ENCODE measurements at places on chromosomes 4 and X. TPM values are rescaled to one million over a fixed set of nuclear protein-coding genes. Genes with fewer than 3 reads are reported as not detected.

GRCh38 chr4:26485684-26486083 is 4.6 kb downstream of the CCKAR start:
- no peak for DNase-seq

GRCh38 chrX:68048774-68049173 is 384.5 kb downstream of the OPHN1 start:
- no peak for DNase-seq

DNA sequence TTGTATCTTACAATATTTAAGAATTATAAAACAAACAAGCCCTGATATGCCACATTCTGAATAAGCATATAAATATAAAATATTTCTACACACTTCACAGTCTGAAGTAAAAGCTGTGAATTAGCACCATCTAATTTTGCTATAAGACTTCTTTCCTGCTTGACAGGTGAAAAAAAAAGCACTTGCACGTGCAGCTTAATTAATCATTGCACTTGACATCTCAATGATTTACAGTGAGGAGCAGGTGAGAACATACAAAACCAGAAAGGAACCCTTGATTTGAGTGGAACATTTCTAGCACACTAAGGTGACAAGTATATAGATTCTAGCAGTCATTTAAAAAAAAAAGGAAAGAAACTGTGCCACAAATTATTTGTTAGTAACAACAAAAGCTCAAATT is 47.9 kb downstream of the CHIC2 start:
- no peak for DNase-seq

DNA sequence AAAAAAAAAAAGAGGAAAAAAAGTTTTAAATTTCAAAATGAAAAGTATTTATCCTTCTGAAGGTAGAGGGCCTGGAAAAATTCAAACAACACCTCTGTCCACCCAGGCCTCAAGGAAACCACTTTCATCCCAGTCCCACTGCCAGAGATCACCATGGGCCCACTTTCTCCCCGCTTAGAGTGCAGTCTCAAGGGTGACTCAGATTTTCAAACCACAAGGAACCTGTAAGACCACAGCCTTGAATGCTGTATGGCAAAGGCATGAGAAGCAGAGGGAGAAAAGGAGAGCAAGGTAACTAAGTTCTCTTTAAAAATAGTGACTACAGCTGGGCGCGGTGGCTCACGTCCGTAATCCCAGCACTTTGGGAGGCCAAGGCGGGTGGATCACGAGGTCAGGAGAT is 87.9 kb upstream of the PACRGL start:
- DNase-seq = no peak

DNA sequence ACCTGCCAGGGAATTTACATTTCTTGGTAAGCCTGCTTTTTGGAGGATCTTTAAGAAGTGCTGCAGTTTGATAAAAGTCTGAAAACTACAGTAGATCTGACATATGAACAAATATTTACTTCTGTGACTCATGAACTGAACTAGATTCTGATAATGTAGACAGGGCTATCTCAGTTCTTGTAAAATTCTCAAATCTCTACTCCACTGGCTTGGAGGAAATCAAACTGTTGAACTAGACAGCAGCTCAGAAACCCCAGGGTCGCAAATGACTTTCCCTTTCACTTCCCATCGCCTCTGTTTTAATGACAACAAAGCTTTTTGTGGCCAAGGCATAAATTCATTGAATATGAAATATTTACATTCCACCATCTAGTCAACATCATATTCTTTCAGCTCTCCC is 15.4 kb upstream of the OCIAD1 start:
- DNase-seq = no peak

GRCh38 chrX:27968352-27968751 is 12.9 kb downstream of the DCAF8L1 start:
- no peak for DNase-seq

- DNase-seq = no peak
Observed at GRCh38 chrX:21778236-21778635, 20.3 kb upstream of the SMPX start.

Gene SLITRK2
- 9.7 TPM for total RNA-seq

Gene MSX1
- total RNA-seq = 3.0 TPM

Gene CTAG1B
- total RNA-seq = not detected

Gene SH3RF1
- 8.1 TPM for total RNA-seq

Gene ADH7
- not detected for total RNA-seq

All from occipital lobe (tissue), 3 donors.